Progenitor cell of endocrine pancreas (in vitro differentiated cells): ENCODE measurements at places on chromosomes 11 and 22.

GRCh38 chr22:44942056-44942455 is 67.7 kb downstream of the PHF21B start:
- DNase-seq: no peak

DNA sequence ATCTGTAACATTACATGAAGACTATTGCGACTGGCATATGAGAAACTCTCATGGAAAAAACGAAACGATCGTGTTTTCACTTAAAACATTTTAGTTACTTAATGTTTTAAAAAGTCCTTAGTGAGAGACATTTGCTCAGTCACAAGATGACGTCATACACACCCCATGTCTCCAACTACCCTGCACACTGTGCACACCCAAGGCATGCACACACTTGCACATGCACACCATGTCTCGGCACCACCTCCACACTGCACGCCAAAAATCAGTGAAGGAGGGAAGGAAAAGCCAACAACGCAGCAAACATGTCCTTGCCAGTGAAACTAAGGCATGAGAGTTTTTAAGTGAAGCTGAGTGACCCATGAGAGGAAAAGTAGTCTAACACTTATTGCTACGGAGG is 18.0 kb downstream of the NCAPD3 start:
- no peak for DNase-seq

DNA sequence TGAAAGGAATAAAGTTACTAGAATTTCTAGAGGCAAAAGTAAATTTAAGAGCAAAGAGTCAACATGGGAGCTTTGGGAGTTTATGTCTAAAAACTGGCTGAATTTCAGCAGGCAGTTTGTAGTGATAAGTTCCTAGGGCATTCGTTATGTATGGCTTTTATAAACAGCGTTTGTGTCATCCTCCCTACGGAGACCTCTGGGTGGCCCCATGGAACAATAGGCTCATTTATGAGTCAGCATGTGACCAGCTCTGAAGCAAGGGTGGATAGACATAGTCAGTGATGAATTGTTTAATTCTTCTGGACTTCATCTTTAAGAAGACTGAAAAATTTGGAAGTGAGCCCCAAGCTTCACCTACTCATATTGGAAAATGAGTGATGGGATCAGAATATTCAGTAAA is 37.1 kb downstream of the SVIP start:
- no peak for DNase-seq

- no peak for DNase-seq
Observed at GRCh38 chr22:29654420-29654819, 51.0 kb downstream of the NF2 start.

GRCh38 chr22:27472975-27473374 is 328.6 kb downstream of the MN1 start:
- no peak for DNase-seq

- DNase-seq: no peak
Observed at GRCh38 chr11:62489204-62489603, 57.4 kb downstream of the AHNAK start.

DNA sequence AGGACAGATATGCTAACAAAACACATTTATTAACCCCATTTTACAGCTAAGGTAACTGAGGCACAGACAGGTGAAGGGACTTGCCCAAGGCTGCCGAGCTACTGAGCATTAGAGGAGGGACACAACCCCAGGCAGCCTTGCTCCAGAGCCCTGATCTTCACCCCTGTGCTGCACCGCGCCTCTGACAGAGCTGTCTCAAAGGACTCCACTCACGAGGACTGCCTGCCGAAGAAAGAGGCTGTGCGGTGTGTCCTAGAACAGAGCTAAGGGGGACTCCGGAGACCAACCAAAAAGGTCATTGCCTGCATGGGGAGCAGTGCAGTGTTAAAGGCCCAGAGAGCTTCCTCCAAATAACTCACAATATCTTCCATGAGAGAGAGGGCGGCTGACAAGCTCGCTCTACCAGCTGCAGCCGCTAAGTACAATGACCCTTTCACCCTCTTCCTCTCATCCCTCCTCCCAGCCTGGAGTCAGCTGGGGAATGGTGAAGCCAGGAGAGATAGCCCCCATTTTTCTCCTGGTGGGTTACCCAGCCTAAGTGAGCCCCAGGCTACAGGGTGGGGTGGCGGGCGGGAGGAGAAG is 119.2 kb downstream of the DSCAML1 start:
- no peak for DNase-seq

GRCh38 chr22:43381693-43382092 is 30.1 kb upstream of the MPPED1 start:
- no peak for DNase-seq

DNA sequence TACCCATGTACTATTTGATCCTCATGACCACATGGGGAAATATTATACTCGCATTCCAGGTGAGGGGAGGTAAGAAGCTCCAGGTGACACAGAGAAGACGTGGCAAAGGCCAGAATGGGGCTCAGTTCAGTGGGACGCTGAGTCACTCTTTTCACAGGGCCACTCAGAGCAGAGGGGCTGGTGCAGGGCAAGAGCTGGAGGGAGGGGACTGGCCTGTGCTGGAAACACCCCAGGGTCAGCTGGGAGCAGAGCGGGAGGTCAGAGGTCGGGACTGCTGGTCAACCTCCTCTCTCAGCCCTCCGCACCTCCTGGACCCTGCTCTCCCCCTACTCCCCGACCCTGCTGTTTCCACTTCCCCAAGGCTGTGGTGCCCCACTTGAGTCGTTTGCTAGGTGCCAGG is 12.1 kb downstream of the APOL3 start:
- DNase-seq: no peak

DNA sequence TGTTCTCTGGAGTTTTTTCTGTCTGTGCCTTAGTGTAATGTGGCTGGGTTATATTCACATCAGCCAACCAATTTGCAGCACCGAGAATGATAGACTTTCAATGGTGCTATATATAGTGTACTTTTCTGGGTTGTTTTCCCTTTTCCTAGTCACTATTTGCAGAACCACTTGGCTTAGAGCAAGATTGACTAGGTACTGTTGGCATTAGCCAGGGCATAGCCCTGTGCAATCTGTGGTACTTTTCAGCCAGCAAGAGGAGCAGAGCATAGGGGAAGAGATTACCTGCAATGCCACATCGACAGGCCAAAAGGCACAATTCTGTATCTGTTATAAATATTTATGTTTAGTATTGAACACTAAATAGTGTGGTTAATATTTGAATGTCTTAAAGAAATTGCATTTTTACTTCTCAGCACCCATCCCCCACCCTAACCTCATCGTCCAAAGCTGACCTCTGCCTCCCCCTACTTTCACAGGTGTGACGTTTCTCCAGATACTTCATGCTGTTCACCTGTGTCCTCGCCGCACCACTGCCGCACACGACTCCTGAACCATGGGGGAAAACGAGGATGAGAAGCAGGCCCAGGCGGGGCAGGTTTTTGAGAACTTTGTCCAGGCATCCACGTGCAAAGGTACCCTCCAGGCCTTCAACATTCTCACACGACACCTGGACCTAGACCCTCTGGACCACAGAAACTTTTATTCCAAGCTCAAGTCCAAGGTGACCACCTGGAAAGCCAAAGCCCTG is 51.4 kb downstream of the MICAL2 start:
- no peak for DNase-seq

- no peak for DNase-seq
Observed at GRCh38 chr11:69431893-69432738, 49.3 kb upstream of the LINC01488 start.

DNA sequence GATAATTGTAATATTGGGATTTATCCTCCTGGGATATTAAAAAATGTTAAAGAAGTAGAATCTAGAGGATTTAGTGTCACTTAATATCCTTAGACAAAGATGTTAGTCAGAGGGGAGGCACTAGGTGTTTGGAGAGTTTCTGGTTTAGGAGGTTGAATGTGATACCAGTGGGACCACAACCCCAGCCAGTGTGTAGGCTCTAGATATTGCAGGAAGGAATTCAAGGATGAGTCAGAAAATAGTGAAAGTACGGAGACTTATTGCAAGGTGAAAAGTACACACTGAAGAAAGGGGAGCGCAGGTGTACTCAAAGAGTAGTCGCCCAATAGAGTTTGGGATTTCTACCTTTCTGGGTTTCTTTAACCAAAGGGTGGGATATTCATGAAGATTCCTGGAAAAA is 5.7 kb upstream of the TMEM41B start:
- no peak for DNase-seq

DNA sequence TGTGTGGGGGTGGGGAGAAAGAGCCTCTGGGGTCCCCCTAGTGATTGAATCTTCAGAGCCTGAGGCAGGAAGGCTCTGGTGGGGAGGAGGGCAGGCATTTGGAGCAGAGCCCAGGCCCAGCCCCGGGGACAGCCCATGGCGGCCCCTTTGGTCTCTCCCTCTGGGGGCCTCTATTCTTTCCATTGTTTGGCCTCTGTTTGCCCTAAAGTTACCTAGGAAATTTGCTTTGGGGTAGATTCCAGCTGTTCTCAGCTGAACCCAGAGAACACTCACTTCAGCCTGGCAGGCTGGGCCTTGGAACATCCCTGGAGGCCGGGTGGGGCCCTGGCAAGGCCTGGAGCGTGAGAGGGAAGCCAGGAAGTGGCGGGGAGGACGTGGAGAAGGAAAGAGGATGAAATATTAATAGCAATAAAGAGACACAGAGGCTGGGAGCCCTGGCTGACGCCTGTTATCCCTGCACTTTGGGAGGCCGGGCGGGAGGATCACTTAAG is 22.9 kb upstream of the A4GALT start:
- no peak for DNase-seq

- DNase-seq: no peak
Observed at GRCh38 chr22:20027966-20028854, 7.3 kb downstream of the TANGO2 start.

GRCh38 chr11:83249445-83249844 is 36.7 kb downstream of the CCDC90B start:
- DNase-seq: no peak

- DNase-seq: no peak
Observed at GRCh38 chr11:127733552-127733951, 733.0 kb upstream of the KIRREL3 start.

GRCh38 chr11:9150501-9150900 is 59.1 kb upstream of the SCUBE2 start:
- DNase-seq: no peak

DNA sequence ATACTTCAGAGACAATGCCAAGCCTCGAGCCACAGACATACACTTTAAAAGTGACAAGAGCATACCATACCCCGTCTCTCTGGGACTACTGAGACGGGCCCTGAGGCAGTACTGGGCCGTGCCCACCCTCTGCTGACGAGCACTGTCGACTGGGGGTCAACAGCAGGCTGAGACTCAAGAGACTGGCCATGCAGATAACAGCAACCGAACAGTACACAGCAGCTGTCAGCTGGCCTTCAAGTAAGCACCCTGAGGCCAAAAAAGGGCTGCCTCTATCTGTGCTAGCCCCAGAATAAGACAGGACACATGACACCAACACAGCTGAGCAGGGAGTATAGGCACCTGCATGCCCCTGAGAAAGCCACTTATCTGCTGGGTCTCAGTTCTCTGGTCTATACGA is 18.9 kb upstream of the TMEM121B start:
- DNase-seq: no peak

GRCh38 chr22:45211435-45211834 is 29.3 kb downstream of the KIAA0930 start:
- DNase-seq: no peak

DNA sequence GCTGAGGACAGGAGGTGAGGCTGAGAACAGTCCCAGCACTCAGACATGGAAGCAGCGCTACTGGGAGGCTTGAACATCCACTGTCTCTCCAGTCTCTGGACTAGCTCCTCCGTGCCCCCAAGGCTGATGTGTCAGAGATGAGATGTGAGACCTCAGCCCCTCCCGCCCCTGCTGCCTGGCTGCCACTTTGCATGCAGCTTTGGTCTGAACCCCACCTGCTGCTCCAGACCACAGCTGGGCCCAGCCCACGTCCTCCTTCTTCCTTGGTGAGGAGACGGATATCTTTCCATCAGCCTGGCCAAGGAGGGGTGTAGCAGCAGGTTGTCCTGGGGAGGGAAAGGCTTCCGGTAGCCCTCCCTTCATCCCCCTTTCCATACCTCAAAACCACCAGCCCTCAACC is 148.0 kb upstream of the B3GAT1 start:
- no peak for DNase-seq

DNA sequence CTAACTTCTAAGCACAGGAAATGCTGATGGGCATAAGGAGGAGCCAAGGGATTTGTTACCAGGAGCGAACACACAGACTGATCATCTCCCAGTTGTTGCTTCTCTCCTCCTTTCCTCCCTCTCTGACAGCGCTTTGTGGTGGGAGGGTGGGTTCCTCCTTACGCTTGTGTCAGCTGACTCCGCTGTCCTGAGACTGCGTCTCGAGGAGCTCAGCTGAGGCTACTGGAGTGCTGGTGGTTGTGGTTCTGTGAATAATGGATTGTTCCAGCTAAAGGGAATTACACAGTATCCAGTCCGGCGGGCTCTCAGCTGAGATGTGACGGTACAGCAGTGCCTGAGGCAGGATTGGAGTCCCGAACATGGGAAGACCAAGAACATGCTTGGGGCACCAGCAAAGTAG is 113.4 kb downstream of the CTNND1 start:
- no peak for DNase-seq

- no peak for DNase-seq
Observed at GRCh38 chr11:80873310-80873999, 1432.6 kb upstream of the TENM4 start.

- no peak for DNase-seq
Observed at GRCh38 chr11:68282141-68282860, 10.5 kb upstream of the C11orf24 start.

- DNase-seq: no peak
Observed at GRCh38 chr11:123173040-123173855, 21.8 kb downstream of the CLMP start.

- no peak for DNase-seq
Observed at GRCh38 chr22:19989725-19990067, 26.9 kb downstream of the ARVCF start.

DNA sequence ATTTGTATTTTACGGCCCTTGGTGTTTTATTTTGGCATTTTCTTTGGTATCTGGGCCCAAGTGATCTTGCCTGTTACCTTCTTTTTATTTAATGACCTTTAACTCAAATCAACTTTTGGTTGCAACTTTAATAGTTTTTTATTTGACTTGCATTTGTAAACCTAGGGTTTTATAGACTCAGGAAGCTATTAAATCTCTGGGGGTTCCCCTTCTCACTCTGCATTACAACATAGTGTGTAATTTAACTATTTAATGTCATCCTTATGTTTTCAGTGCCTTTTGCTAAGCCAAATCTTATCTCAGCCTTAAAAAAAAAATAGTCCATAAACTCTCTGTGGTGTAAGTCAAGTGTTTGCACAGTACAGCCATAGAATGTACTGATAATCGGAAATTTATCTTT is 3.4 kb downstream of the FJX1 start:
- no peak for DNase-seq

- no peak for DNase-seq
Observed at GRCh38 chr11:96376796-96377195, 12.9 kb downstream of the CCDC82 start.

GRCh38 chr11:14672635-14673034 is 29.0 kb downstream of the PDE3B start:
- DNase-seq: no peak
